ENCODE measurements at places on chromosomes 2 and 18. TPM values are rescaled to one million over a fixed set of nuclear protein-coding genes. Genes with fewer than 3 reads are reported as not detected.

NT5DC4 gene
- total RNA-seq = not detected

CHAC2 gene
- total RNA-seq = 3.5 TPM

RNF138 gene
- total RNA-seq = 12.7 TPM

RESP18 gene
- total RNA-seq = not detected

STPG4 gene
- 0.20 TPM for total RNA-seq

PCARE gene
- 1.9 TPM for total RNA-seq

CD207 gene
- 0.23 TPM for total RNA-seq

KCNG3 gene
- total RNA-seq = not detected

TTC31 gene
- total RNA-seq = 12.3 TPM

RGPD3 gene
- not detected for total RNA-seq

VAMP8 gene
- 30.3 TPM for total RNA-seq

VPS54 gene
- total RNA-seq = 13.5 TPM

Measured in right cardiac atrium (tissue), 5 donors.